Activated B cell treated with CpG ODN at 0.5 μM for 24 hours (primary cell): ENCODE measurements at places on chromosomes 7 and 10.

DNA sequence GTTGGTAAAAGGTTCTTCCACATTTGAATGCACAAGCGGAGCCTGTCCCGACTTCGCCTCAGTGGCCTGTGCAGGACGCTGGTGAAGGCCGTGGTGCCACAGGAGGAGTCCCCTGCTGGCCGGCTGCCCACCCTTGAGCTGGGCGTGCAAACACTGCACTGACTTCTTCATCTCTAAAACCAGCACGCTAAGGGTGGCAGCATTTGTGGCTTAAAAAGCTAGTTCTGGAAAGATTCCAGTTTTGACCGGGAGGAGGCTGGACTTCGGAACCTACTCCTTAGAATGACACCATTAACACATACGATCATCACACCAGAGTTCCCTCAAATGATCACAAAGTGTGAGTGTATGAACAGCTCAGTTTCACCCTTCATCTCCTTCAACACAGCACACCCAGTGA lies 102.4 kb downstream of the SMURF1 start:
- no peak for DNase-seq

- DNase-seq = no peak
These were observed 1.7 kb upstream of the EMX2 start for GRCh38 chr10:117540640-117541404.

- DNase-seq = no peak
These were observed 77.7 kb upstream of the GLI3 start for GRCh38 chr7:42314696-42315095.

GRCh38 chr10:120382360-120382759 lies 74.7 kb upstream of the PLPP4 start:
- no peak for DNase-seq

DNA sequence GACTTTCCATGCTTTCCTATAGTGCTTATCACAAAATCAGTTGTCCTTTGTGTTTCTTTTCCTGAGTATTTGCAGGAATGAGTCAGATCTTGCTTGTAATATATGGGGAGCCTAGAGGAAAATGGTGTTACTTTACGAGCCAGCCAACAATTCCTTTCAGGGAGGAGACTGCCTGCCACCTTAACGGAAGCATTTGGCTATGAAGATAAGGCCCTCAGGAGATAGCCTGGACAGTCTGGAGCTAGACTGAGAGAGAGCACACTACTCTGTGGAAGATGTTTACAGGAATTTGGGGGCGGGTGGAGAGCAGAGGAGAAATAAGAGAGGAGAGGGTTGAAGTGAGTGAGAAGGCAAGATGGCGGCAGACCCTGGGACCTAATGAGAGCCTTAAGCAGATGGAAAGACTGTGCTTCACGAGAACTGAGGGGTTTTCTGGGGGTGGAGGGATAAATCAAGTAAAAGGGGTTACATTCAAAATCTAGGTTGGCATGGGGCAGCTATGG lies 126.3 kb downstream of the SNX10 start:
- DNase-seq = no peak

DNA sequence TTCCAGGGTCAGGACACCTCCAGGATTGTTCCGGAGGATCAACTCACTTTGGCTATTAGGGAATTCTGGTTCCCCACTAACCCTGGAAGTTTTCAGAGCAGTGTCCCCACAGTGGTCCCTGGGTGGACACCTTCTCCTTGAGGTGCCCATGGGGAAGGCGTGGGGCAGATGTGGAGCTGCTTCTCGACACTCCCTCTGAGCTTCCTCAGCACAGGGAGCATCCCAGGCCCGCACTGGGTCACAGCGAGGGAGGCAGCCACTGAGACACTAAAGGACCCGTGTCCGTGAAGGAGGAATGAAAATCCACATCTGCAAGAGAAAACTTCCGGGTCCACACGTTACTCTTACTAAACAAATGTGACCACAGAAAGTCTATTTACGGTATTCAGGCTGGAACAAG lies 48.2 kb upstream of the MNX1 start:
- no peak for DNase-seq

- DNase-seq = no peak
These were observed 418.1 kb downstream of the GFRA1 start for GRCh38 chr10:115854740-115855435.

- DNase-seq = no peak
These were observed 91.9 kb downstream of the CELF2 start for GRCh38 chr10:11109590-11109989.

DNA sequence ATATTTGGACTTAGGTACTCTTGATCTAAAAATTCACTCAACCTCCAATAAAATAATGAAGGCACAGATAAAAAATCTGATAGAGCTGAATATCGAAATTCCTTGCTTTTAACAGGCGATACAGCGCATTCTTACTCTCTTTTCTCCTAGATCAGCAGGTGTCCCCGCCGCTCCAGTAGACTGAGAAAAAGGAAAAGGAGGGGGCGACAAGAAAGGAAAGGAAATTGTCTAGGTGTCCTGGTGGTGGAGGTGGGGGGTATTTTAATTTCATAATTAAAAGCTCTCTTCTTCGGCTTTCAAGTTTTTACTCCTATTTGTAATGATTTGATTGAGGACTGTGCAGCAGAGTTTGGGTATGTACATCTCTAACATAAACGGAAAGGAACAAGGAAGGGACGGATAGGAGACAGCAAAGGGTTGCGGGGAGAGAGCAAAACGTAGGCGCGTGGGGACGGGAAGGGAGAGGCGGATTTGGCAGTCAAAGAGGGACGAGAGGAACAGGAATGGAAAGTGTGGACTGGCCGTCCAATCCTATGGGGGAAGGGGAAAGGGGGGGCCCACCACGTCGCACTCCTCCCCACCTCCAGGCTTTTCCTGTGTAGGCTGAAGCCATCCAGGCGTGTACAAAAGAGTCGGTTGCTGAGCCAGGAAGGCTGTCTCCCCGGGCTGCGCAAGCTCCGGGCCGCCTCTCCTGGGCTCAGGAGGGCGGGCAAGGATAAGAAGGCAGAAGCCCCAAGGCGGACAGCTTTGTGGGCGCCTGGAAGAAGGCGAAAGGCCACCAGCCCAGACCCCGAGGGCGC lies 875 bp upstream of the HECTD2 start:
- no peak for DNase-seq

GRCh38 chr10:50420196-50420595 lies 168.9 kb upstream of the ASAH2 start:
- DNase-seq = no peak

- no peak for DNase-seq
These were observed 28.4 kb upstream of the C10orf71 start for GRCh38 chr10:49270565-49270964.

GRCh38 chr10:58157076-58157766 lies 110.5 kb downstream of the IPMK start:
- no peak for DNase-seq

DNA sequence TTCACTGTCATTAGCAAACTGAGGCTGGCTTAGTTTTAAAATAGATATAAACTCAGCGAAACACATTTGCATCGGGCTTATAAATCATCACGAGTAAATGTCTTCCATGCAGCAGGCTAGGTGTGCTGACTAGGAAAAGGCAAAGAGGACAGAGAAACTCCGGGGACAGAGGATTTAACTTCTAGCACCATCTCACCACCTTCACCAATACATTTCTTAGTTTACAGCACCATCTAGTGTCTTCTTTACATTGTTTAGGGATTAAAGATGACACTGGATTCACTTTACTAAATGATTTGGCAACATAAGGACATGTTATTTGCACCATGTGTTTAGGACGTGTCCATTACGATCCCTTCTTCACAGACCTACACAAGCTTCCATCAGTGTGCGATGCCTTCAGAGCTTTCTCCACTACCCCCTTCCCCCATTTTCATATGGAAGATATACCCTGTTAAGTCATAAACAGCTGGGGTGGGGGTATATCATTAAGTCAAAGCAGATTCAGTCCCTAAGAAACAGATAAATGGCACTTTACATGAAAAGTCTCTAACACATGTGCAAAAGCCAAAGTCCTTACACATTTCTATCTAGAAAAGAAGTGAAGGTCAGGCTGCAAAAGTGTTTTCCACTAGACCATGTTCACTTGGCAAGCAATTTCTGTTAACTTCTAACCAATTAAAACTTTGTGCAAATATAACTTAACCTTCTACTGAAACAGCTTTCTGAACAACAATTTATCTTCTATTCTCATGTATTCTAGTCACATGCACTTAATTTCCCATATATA lies 103.3 kb downstream of the GRB10 start:
- DNase-seq = no peak
